Activated CD4-positive, alpha-beta T cell treated with anti-CD3 and anti-CD28 coated beads for 36 hours (primary cell): ENCODE measurements at places on chromosomes 11 and 22.

DNA sequence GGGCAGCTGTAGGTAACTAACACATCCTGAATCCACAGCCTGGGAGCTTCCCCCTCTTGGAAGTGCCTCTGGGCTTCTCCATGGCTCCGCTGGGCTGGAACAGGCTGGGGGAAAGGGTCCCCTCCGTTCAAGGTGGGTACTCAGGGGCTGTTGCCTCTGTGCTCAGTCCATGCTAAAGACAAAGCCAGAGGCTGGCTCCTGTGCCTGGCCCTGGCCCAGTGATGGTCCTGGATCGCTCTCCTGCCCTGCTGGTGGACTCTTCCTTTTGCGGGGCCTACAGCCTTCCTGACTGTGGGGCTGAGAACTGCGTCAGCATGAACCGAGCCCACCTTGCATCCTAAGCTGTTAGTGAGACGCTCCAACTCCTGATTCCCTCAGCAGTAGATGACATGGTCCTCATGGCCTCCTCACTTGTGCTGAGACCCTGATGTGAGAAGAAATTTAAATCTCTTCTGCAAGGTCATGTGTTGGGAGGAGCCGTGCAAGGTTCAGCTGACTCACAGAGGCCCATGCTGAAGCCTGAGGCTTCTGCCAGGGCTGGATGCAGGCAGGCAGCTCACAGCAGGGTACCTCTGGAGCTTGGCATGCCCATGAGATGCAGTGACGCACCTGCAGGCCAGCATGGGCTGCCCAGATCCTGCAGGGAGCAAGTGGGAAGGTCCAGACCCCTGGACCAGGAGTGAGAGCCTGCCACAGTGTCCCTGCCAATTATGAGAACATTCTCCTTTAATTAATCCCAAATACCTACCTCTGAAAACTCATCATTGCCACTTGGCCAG is 1285.5 kb downstream of the TBC1D22A start:
- no peak for DNase-seq

GRCh38 chr11:95353706-95354105 is 122.7 kb upstream of the SESN3 start:
- DNase-seq, result no peak

DNA sequence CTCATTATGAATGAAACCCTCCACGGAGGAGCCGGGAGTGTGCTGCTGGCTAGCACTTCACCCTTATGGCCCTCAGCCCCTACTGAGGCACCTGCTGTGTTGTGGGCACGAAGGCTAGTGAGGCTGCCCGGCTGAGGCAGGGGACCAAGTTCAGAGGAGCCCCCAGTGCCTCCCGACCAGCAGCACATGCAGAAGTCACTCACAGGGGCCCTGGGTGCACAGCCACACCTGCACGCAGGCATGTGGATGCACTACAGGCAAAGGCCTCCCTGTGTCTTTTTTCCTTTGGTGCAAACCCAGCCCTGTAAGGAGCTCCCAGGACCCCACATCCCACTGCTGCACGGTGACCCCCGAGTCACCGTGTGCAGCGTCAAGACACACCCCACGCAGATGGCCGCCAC is 261.5 kb downstream of the BRD1 start:
- DNase-seq, result no peak

DNA sequence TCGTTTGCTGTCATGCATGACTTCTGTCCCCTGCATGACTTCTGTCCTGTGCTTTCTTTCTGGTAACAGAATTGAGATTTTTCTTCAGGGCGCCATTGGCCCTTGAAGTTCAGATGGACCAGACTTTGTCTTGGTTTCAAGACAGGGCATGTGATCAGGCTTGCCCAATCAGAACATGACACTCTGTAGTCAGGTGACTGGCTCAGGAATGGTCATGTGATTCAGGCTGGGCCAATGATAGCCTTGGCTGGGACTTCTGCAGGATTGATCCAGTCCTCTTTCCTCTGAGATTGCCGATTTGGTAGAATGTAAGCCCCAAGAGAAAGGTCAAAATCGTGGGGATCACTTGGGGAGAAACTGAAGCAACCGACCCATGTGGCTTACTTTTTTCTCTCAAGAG is 90.5 kb upstream of the ALX4 start:
- DNase-seq, result no peak

- no peak for DNase-seq
These were observed 19.2 kb downstream of the EMID1 start for GRCh38 chr22:29224859-29225410.

- no peak for DNase-seq
These were observed 261.1 kb downstream of the SBF2 start for GRCh38 chr11:10032935-10033334.

GRCh38 chr22:43275545-43276317 is 67.4 kb downstream of the SCUBE1 start:
- peak; percentile 17 for DNase-seq
